Upper lobe of left lung (tissue), 6 donors: ENCODE measurements at places on chromosomes 1 and 21.
A peak's percentile ranks its signal among the peaks of the same experiment; 100 is the strongest.

GRCh38 chr1:116572771-116573430 is 2.1 kb upstream of the CD58 start:
- no peak for DNase-seq

- no peak for DNase-seq
Measured at GRCh38 chr1:174883409-174883808, 116.3 kb upstream of the CACYBP start.

GRCh38 chr1:221078260-221078965 is 199.2 kb downstream of the HLX start:
- no peak for DNase-seq

GRCh38 chr1:169595764-169596711 is 9.8 kb upstream of the F5 start:
- no peak for DNase-seq

DNA sequence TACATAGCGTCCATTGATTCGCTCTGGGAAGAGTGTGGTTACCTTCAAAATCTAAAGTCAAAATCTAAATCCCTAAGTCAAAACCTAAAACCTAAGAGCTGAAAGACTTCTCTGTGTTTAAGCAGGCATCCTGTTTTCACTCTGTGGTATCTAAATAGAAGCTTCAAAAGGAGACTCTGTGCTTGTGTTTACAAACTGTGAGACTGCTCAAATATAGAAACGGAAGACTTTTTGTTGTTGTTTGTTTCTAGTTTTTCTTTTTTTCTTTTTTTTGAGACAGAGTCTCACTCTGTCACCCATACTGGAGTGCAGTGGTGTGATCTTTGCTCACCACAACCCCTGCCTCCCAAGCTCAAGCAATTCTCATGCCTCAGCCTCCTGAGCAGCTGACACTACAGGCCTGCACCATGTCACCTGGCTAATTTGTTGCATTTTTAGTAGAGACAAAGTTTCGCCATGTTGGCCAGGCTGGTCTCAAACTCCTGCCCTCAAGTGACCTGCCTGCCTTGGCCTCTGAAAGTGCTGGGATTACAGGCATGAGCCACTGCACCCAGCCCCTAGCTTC is 425.9 kb downstream of the SMYD3 start:
- no peak for DNase-seq

DNA sequence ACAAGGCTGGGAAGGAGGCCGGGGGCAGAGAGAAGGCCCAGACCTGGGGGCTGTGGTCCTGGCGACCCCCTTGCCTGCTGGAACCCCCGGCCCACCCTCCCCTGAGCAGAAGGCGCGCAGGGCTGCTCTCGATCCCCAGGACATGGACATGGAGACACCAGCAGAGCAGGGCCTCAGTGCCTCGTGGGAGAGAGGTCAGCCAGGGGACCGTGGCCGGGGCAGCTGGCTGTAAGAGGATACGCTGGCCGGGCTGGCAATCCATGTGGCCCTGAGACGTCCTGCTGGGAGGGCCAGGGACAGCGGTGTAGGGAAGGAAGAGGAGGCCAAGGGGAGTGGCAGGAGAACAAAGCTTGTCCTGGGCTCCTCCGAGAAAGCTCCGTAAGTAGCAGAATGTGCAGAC is 132.2 kb downstream of the CASZ1 start:
- DNase-seq, result no peak

GRCh38 chr1:79842811-79843210 is 836.3 kb upstream of the ADGRL4 start:
- no peak for DNase-seq

GRCh38 chr1:38464071-38464661 is 395.4 kb downstream of the RRAGC start:
- no peak for DNase-seq

DNA sequence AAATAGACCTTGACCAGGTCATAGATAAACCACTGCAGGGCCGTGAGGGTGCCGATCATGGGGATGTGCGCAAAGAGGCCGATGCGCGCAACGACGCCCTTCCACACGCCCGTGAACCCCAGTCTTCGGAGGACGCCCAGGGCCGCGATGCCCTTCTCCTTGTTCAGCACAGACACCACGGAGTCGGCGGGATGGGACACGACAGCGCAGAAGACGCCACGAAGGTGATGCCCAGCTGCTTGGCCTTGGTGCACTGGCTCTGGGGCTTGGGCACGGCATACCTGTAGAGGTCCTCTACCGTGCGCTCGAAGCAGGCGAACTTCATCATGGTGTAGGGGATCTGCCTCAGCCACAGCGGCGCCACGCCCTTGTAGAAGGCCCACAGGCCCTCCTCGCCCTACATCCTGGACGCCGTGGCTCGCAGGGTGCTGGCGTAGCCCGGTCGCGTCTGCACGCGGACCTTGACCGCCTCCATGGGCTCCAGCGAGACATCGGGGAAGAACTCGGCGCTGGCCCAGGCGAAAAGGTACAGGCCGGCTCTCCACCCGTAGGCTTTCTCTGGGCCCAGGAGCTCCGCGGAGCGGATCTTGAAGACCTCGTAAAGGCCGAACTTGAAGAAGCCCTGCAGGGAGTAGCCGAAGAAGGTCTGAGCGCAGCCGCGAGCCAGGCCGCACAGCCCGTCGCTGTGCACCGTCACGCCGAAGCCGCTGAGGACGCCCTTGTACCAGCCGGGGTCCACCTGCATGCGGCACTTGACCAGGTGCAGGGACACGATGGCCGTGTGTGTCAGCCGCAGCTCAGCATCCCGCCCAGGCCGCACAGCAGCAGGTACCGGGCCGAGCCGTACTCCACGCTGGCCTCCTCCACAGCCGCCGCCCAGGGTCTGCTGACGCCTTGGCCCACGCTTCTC is 20.5 kb upstream of the DMRTB1 start:
- no peak for DNase-seq

DNA sequence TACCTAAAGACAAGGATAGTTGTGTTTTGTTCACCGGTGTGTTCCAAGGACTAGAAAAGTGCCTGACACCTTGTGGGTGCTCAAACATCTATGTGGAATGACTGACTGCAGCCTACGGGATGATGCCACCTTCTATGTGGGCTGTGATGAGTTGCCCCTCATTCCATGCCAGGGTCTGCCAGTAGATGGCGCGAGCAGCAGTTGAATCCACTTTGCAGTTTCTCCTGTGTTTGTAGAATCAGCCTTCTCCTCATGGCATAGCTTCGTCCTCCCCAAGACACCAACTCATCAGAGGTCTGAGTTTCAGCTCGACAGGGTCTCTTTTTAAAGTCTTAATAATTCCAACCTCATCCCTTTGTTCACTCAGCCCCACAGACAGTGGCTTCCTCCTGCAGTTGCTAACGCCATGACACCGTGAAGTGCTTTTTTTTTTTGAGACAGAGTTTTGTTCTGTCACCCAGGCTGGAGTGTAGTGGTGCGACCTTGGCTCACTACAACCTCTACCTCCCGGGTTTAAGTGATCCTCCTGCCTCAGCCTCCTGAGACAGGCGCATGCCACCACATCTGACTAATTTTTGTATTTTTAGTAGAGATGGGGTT is 133.7 kb downstream of the CAPN8 start:
- no peak for DNase-seq

GRCh38 chr1:178491721-178492120 is 5.0 kb downstream of the CLEC20A start:
- DNase-seq, result no peak

GRCh38 chr1:84143796-84144565 is at the start of gene PRKACB:
Gene PRKACB (plus strand): TSS chr1:84144271. CDS start chr1:84144362, 91 bp downstream.
- DNase-seq, result no peak

- no peak for DNase-seq
Measured at GRCh38 chr1:191572479-191572878, 585.8 kb upstream of the RGS18 start.

GRCh38 chr1:27662707-27663393 is 9.1 kb downstream of the IFI6 start:
- peak; percentile 83 for DNase-seq

DNA sequence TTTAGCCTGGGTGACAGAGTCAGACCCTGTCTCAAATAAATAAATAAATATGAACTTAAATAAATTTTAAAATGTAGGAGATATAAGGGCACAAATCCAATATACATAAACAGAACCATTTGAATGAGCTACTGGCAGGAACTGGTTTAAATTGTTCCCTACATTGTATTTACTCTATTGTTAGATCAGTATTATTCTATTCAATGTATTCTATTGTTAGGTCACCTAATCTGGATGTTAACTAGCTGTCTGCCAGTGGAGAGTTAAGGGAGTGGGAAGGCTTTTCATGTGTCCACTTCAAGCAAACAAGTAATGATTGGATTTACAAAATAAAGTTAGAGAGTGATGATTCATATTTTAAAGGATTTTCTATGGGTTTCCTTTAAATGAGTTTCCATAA is 4.9 kb upstream of the FBXO28 start:
- DNase-seq, result no peak

- no peak for DNase-seq
Measured at GRCh38 chr1:208179961-208180409, 64.2 kb downstream of the PLXNA2 start.

- peak; percentile 86 for DNase-seq
Measured at GRCh38 chr1:31413405-31414001, 490 bp downstream of the SERINC2 start.

DNA sequence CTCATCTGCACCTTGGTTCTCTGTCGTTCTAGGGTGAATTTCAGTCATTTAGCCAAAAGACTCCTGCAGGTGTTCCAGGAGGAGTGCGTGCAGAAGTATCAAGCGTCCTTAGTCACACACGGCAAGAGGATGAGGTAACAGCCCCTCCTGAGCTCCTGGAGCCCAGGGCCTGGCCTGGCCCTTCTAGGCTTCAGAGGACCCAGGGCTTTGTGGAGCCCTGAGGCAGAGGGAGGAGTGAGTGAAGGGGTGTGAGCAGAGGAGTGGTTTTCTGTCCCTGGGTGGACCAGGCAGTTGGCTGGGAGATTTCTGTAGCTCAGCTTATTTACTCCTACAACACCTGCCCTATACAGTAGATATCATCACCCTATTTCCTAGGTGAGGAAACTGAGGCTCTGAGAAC is 15.7 kb upstream of the RASSF5 start:
- peak; percentile 56 for DNase-seq

DNA sequence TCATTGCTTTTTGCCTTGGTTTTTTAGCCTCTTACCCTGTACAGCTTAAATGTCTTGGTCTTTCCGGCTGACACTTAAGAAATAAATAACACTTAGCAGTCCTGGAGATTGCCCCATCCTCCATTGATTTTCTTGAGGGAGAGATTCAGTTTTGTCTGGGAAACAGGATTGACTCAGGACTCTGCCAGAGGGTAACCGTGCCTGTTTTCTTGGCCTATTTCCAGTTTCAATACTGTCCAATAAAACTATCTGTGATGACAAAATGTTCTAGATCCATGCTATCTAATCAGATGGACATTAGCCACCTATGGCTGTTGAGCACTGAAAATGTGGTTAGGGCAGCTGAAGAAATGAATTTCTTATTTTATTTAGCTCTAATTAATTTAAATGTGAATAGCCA is 216.1 kb downstream of the DUSP10 start:
- no peak for DNase-seq

GRCh38 chr1:224852901-224853568 is 76.4 kb upstream of the DNAH14 start:
- no peak for DNase-seq

GRCh38 chr1:16903054-16903453 is 7.3 kb downstream of the RNU1-2 start:
- no peak for DNase-seq

DNA sequence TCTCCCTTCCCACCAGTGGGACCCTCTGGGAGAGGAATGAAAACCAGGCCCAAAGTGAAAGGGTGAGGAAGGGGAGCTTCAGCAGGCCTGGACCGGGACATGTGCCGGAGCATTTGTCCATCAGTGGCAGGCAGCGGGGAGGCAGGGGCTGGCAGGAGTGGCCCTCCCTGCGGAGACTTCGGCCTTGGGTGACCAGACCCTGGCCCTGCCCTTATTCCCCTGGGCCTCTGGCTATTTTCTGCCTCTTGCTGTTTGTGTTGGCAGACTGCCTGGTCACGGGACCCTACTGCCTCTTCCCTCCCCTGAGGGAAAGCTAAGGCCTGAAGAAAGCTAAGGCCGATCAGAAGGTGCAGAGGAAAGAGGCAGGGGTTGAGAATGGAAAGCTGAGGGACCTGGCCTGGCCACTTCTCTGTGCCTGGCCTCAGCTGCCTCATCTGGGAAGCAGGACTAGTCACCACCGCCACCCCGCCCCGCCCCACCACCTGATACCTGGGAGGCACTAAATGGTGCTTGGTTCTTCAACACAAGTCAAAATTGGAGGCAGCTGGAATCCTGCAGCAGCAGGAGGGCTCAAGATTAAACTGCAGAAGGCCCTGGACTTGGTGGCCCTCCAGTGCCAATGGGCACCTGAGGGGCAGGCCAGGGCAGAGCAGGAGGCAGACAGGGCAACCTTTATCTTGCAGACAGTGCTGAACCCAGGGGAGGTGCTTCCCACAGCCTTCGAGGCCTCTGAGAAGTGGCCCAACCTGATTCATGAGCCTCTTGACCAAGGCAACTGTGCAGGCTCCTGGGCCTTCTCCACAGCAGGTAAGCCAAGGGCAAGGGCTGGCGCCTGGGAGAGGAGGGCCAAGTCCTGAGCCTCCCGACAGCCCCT is 7.9 kb downstream of the TINAGL1 start:
- DNase-seq, result peak; percentile 79

- DNase-seq, result no peak
Measured at GRCh38 chr21:37028570-37028969, 22.1 kb downstream of the RIPPLY3 start.

GRCh38 chr1:6034750-6035096 is 11.0 kb upstream of the KCNAB2 start:
- DNase-seq, result no peak

GRCh38 chr1:34380526-34381124 is 203.9 kb downstream of the C1orf94 start:
- DNase-seq, result peak; percentile 10

- DNase-seq, result no peak
Measured at GRCh38 chr1:49435291-49435690, 588.5 kb downstream of the AGBL4 start.

- DNase-seq, result no peak
Measured at GRCh38 chr1:29853716-29854330, 617.5 kb downstream of the PTPRU start.

- DNase-seq, result no peak
Measured at GRCh38 chr1:206111271-206111927, 5.8 kb downstream of the AVPR1B start.

- no peak for DNase-seq
Measured at GRCh38 chr1:66980745-66981367, 56.1 kb downstream of the MIER1 start.

DNA sequence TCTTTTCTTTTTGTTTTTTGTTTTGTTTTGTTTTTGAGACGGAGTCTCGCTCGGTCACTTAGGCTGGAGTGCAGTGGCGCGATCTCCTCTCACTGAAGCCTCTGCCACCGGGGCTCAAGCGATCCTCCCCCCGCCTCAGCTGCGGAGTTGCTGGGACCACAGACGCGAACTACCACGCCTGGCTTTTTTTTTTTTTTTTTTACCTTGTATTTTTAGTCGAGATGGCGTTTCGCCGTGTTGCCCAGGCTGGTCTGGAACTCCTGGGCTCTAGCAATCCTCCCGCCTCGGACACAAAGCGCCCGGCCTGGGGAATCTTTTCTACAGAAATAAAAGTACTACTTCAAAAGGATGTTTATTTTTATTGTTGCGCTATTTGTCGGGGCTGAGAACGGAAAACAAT is 1.1 kb upstream of the SETDB1 start:
- no peak for DNase-seq

- DNase-seq, result no peak
Measured at GRCh38 chr1:116359060-116359830, 13.8 kb upstream of the ATP1A1 start.
